D721Med (cell line): ENCODE measurements at places on chromosomes 13 and 19.

DNA sequence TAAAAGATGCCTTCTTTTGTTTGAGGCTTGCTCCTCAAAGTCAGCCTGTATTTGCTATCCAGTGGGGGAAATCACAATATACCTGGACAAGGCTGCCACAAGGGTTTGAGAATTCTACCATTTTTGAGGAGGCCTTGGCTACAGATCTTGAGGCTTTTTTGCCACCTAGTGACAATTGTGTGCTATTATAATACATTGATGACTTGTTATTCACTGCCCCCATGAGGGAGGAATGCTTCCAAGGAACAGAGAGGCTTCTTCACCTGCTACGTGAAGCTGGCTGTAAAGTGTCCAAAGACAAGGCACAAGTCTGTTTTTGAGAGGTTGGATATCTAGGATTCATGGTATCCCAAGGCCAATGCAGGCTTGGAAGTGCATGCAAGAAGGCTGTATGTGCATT, 72.5 kb downstream of the ZNF708 start:
- DNase-seq, result no peak

DNA sequence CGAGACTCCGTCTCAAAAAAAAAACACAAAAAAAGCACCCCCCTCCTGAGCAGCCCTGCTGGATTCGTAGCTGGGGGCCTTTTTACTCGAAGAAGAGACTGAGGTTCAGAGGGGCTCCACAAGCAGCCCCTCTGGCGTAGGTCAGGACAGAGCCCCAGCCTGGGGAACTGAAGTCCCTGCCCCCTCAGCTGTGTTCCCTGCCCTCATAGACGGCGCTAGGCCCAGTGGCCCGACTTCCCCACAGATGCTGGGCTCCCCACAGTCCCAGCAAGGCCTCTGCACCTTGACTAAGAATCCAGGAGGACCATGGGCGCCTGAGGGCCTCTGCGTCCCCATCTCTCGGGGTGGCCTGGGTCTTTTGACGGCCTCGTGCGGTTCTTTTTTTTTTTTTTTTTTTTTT, 1.1 kb upstream of the MISP start:
- no peak for DNase-seq

DNA sequence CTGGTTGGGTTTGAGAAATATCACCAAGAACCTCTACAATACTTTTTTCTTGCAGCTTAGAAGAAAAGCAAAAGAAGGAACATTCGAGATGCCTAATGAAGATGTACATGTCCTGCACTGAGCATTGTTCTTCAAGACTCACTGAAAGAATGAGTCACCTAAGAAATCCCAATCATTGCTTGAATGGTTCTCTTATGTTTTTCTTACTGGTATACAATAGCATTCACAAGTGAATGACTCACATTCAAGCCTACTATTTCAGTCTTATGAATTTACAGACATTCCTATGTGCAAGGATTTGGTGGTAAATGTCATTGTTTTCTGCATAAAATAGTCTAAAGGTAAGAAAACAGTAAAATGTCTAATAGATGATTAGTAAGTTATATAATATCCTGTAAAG, 594.6 kb downstream of the PCDH9 start:
- no peak for DNase-seq

- DNase-seq, result no peak
Observed at GRCh38 chr13:98688373-98688772, 64.1 kb downstream of the SLC15A1 start.

DNA sequence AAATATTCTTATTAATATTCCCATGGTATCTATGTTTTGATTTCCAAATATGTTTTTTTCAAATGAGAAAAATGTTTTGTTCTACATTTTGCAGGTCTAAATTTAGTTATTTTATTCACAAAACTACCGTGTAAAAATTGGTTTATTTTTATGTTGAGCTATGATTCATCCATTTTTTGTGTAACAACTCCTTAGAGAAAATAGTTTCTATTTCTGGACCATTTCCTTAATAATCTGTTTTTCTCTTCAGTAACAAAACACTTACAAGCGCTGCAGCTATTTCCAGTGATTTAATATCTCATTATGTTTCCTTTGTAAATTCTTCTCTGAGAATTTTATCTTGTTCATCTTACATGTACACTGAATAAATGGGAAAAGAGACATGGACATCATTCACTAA, 550.7 kb upstream of the SLITRK5 start:
- no peak for DNase-seq

DNA sequence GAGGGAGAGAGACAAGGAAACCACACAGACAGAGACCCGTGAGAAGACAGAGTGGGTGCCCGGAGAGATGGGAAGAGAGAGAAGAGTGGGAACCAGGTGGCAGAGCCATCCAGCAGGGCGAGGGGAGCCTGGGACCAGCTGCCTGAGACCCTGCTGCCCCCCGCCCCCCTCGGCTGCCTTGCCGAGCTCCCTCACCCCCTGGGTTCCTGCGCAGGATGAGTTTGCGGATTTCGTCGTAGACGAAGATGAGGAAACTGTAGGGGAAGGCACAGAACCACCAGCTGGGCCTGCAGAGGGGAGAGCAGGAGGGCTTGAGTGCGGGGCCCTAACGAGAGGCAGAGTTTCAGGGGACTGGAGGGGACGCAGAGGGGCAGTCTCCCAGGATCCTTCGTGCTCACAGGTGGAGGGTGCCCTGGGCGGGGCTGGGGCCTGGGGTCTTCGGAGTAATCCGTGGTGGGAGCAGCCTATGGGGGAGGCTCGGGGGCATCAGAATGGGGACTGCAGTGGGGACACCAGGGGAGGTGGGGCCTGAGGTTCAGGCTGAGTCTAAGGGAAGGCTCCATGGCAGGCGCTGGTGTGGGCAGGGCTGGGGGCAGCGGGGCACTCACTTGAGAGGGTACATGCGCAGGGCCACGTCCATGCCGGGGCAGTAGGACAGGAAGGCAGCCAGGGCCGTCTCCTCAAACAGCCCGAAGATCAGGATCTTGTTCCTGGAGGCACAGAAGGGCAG, 8.1 kb upstream of the RABAC1 start:
- DNase-seq, result no peak

- DNase-seq, result no peak
Observed at GRCh38 chr13:51638216-51638871, 54.1 kb downstream of the WDFY2 start.

- DNase-seq, result no peak
Observed at GRCh38 chr13:102620516-102620915, 23.7 kb downstream of the TPP2 start.

GRCh38 chr19:579842-580155, 7.4 kb downstream of the BSG start:
- no peak for DNase-seq

- DNase-seq, result no peak
Observed at GRCh38 chr13:113763254-113763653, 4.2 kb downstream of the TMEM255B start.

GRCh38 chr13:109599901-109600657, 186.3 kb downstream of the IRS2 start:
- no peak for DNase-seq

DNA sequence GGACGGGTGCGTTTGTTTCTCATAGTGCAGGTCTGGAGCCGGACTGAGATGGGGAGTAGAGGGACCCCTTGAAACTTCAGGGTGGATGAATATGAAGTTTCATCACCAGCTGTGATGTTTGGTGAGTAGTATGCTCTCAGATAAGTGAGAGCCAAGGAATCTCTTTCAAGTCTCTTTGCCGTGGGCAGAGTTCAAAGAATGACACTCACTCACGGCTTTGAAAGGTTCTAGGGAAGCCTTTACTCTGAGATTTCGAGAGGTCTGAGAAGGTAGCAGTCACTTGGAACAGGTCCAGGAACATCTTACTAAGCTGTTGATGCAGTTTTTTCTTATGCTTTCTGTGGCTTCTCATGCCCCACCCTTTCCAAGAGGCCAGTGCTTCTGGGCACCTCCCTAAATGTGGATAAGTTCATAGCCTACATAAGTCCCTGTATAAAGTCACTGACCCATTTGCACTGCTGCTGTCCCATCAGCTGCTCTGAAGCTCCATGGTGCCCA, at the start of gene IGFL2:
IGFL2 (plus strand) TSS at position 448 of the 498 bp plus-strand sequence; CDS start at position 489, 41 bp downstream.
- no peak for DNase-seq

GRCh38 chr13:20109037-20109436, 51.8 kb downstream of the GJA3 start:
- no peak for DNase-seq
